ENCODE measurements at places on chromosomes 1 and 21.

- DNase-seq, result peak; percentile 54
Observed at GRCh38 chr1:12501661-12502060, 116.3 kb downstream of the DHRS3 start.

- peak; percentile 13 for DNase-seq
Observed at GRCh38 chr1:30103708-30104411, 619.5 kb downstream of the MATN1 start.

DNA sequence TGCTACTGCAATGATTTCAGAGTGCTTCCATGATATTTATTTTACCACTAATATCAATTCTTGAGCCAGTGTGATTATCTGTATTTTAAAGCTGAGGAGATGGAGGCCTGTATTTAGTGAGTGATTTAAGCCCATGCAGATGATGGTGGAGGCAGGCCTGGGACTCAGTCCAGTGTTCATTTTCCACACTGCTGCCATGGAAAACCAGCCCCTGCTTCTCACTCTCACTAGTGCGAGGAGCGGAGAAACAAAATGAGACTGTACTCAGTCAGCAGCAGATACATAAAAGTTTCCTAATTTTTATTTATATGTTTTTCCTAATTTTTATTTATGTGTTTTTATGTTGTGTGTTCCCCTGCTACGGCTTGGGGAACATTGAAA is 32.8 kb downstream of the LRRC8B start:
- no peak for DNase-seq

- DNase-seq, result no peak
Observed at GRCh38 chr1:29629814-29630516, 393.6 kb downstream of the PTPRU start.

DNA sequence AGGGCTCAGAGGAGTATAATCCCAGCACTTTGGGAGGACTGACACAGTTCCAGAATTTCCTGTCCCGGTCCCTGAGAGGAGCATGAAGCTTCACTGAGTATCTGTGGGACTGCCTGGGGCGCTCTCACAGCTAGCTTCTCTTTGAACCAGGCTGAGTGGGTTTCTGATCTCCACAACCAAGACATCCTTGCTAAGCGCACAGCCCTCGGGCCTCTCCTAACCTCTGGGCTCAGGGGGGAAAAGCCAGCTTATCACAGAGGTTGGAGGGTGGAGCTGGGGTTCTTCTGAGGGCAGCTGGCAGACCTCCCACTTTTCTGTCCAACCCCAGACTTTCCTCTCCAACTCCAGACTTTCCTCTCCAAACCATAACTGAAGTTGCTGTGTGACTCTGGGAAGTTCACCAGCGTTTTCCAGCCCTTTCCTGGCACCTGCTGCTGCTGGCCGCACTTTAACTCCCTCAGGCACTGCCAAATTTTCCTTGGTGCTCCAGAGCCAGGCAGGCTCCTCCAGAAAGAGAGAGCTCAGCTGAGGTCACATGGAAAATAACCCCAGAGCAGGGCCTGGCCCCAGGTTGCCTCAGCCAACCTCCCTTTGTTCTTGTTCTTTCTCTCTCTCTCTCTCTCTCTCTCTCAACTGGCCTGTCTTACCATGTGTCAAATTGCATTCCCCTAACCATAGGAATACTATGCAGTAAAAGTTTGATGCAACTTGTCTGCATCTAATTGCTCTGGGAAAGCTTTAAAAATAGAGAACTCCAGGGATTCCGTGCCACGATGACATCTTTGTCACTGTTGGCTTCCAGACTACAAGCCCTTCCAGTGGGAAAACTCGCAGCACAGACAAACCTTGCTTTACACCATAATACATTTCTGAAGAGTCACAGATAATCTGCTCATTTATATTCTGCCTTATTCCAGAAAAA is 49.5 kb downstream of the OLFML2B start:
- DNase-seq, result no peak

GRCh38 chr1:91623020-91623419 is 122.4 kb downstream of the CDC7 start:
- DNase-seq, result no peak

DNA sequence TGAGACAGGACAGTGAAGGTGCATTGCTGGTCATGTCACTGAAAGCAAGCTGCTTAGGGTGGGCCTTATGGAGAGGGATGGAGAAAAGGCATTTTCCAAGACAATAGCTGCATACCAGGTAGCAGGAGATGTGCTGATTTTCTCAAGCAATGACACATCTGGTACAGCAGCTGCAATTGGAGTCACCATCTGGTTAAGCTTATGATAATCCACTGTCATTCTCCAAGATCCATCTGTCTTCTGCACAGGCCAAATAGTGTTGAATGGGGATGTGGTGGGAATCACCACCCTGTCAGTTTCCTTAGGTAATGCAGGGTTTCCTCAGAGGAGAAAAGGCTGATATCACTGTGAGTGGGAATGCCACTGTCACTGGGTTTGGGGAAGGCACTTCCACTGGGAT is 54.6 kb downstream of the ADSS2 start:
- DNase-seq, result no peak

DNA sequence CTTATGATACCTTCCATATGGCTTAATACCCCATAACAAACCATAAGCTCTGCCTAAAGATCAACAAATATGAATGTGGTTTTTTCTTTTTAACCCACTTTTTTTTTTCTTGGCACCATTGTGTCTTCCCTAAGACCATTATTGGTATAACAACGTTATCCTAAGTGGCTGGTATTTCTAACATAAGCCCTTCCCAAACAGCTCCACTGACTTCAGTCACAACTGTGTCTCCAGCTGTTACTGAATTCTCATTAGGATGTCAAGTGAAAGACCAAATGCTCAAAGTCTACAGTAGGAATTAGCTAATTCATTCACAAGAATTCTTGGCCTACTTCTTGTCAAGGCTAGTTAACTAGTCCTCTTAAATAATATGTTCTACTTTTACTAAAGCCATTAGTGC is 4.2 kb upstream of the RXRG start:
- DNase-seq, result no peak

- DNase-seq, result no peak
Observed at GRCh38 chr1:233361876-233362275, 34.4 kb downstream of the MAP3K21 start.

DNA sequence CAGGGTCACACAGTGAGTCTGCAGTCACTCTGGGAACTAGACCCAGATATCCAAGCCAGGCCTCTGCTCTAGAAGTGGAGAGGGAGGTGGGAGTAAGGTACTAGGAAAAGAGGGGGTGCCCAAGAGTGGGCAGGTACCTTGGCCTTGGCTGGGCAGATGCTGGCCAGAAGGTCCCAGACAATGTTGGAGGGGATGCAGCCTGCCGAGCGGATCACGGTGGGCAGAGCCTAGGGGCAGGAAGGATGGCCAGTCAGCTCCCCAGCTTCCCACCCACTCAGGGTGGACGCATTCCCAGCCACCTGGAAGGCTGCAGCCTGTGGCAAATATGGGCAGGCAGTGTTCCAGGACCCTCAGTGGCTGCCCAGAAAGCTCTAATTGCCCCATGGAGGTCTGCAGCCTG is 23.3 kb downstream of the SPOCD1 start:
- DNase-seq, result no peak

DNA sequence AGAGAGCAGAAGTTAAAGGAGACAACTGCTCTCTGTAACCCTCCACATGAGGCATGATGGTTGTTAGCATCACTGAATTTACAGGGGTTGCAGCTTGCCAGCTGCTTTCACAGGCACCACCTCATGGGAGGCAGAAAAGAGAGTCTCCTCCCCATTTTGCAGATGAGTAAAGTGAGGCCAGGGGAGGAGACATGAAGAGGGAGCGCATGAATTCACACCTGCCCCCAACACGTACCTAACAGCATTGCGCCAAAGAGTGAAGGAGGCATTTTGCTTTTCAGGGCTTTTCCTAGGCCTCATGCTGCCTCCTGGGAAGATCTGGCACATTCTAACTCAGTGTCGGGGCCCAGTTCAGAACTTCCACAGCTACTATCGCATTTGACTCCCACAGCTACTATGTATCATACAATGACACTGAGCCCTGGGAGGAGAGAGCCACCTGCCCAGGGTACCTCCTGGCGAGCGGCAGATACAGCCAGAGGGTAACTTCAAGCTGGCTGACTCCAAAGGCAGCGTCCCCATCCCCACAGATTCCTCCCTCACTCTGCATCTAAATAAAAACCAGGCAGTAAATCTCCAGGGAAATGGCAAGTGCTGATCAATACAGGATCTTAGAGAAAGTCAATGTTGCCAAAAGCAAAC is 34.0 kb downstream of the GLIS1 start:
- DNase-seq, result no peak

DNA sequence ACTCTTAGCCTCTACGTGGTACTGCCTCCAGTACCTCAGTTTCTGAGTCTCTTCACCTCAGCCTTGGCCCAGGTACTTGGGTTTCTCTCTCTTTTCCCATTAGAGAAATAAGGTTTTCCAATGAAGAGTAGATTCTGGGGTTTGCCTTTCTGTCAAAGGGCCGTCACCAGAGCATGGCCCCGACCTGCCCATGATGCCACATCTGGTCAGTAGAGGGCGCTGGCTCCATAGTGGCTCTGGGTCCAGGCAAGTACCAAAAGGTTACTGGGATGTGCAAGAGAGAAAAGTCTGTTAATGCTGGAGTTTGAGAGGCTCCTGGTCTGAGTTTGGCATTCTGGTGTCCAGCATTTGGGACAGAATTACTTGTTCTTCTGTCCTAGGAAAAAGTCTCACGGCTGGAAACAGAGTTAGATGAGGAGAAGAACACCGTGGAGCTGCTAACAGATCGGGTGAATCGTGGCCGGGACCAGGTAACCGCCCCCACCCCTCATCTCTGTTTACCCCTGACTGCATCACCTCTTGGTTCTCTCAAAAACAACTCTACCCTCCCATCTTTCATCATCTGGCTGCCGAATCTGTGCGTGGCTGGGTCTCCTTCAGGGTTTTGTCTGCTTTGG is 5.3 kb upstream of the TUFT1 start:
- peak; percentile 79 for DNase-seq

DNA sequence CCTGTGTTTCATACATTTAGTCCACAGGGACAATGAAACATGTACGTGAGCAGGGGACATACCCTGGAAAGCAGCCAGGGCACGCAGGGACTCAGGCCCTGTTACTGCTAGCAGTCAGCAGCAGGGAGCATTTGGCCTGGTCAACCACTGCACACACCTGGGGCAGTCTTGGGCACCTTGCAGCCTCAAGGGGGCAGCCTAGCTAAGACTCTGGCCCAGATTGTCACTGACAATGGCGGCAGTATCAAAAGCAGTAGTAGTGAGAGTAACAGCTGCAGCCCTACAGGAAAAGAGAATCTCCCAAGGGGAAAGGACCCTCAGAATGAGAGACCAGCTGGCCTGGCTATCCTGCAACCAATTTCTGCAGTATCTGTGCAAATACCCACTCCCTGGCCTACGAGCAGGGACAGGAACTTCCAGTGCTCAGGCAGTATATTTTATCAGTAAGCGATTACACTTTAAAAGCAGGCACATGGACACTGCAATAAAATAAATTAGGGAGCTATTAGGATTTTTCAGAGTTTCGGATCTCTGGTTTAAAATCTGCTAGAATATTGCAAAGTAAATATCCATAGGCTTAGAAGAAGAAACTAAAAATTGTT is 475.6 kb downstream of the LTN1 start:
- DNase-seq, result peak; percentile 84

GRCh38 chr1:204461331-204462228 is 33.0 kb downstream of the PIK3C2B start:
- DNase-seq, result no peak

- DNase-seq, result no peak
Observed at GRCh38 chr21:26368591-26369320, 198.2 kb upstream of the APP start.

DNA sequence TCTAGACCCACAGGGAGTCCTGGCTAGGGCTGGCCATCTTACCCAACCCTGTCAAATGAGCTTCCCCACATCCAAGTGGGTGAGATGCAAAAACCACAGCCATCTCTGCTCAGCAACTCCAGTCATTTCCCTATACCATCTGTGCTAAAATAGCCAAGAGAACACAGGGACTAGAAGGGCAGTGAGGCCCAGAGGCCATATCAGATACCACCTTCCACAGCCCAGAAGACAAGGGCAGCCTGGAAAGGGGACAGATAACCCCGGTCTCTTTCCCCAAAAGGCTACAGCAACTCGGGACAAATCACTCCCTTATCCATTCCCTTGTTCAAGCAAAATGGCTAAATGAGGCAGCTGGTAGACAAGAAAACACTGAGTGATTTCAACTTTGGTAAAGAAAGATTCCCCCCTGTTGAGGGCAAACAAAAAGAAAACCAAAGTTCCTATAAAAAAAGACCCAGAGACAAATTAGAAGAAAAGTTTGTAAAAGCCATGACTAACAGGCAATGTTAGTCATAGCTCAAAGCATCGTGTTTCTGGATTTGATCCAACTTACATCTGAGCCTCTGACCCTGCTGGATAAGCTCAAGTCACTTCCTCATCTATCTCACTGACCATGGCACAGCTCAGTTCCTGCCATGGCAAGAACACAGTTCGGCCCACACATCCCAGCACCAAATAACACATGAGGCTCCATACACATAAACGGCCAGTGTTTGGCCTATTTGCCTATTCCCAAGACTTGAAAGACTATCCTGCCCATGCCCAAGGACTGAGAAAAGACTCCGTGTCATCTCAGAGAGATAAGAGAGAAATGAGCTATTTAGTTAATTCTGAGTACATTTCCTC is 3.1 kb downstream of the LAMB3 start:
- DNase-seq, result no peak

- no peak for DNase-seq
Observed at GRCh38 chr1:33311706-33312412, 9.0 kb downstream of the A3GALT2 start.

DNA sequence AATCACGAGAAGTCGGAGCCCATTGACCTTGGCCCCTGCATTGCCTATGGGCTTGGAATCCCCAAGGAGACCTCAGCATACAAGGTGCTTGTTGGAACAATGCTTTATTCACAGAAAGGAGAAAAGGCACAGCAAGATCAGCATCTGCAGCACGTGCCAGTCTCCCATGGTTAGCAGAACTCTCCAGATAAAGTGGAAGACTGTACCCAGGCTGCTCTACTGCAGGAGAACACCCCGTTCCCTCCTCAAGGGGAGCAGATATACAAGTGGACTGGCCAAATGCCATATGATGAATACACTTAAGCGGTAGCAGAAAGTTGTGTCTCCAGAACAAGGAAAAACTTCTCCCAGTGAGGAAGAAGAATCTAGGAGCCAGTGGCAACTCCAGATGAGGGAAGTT is 53.5 kb downstream of the ST6GALNAC3 start:
- no peak for DNase-seq

GRCh38 chr1:160951443-160952128 is 3.0 kb downstream of the ITLN2 start:
- peak; percentile 68 for DNase-seq

DNA sequence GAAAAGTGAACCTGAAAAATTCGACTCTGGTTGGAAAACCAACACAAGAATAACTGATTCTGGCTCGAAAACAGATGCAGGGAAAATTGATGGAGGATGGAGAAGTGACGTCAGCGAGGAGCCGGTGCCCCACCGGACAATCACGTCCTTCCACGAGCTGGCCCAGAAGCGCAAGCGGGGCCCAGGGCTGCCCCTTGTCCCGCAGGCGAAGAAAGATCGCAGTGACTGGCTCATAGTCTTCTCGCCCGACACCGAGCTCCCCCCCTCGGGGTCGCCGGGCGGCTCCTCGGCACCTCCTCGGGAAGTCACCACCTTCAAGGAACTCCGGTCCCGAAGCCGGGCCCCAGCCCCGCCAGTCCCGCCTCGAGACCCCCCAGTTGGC is 1.9 kb downstream of the RUSC1 start:
- DNase-seq, result peak; percentile 30

GRCh38 chr1:10561497-10561896 is 86.7 kb downstream of the PEX14 start:
- DNase-seq, result peak; percentile 45
